NCI-H1417 treated with DMSO at 0.1 percent for 48 hours (cell line): ENCODE measurements at places on chromosomes 7 and 10.

DNA sequence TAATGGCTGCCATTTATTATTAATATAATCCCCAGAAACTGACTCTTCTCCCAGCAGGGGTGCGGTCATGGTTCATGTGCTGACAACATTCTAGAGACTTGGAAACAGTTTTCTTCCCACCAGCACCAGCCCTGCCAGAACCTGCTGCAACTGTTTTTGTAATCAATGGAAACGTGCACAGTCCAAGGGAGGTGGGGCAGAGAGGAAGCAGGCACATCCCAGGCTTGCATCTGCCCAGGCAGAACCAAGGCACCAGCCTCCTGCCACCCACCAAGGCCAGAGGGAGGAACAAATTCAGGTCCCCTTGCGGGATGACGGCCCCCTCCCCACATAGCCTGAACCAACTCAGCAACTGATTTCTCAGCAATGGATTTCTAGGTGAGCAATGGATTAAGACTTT lies 119.0 kb downstream of the OAT start:
- DNase-seq, result no peak

- no peak for DNase-seq
Measured at GRCh38 chr10:46557319-46558121, 1.1 kb upstream of the GPRIN2 start.

DNA sequence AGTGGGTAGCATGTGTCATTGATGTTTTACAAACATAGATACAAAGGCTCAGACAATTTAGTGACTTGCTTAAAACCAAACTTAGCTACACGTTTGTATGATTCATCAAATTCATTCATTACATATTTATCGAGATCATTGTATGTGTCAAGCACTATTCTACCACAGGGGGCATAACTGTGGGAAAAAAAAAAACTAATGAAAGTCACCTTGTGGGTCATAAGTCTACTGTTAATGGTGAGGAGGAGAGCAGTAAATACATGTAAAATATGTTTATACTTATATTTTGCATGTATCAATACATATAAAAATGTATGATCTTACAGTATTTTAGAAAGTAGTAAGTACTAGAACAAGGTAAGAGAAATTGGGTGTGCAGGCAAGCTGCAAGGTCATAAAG lies 933.8 kb downstream of the IPMK start:
- DNase-seq, result no peak

GRCh38 chr7:127828843-127829500 lies 177.0 kb downstream of the SND1 start:
- no peak for DNase-seq

DNA sequence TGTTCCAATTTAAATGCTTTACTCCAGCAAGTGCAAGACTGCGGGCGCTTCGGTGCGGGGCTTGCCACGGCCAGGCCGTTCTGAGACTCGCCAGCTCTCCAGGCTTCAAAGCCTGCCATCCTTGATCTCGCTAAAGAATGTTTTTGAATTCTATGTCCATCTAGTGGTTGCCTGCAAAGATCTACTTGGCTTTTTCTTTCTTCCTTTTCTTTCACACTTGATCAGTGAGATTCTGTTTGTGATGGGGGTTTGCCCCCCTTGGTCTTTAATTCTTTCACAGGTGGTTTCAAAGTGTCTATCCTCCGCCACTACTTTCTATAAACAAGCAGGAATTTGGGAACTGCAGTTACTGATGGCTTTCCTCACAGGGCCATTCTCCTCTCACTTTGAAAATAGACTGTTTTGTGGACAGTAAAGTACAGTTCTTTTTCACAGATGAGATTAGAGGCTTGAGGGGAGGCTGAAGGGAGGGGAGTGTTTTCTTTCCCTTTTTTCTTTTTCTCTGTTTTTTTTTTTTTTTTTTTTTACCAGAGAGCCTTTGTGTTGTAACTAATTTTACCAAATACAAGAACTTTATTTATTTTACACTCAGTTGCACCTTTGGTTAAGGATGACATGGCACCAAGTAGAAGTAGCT lies 15.2 kb upstream of the FBXW4 start:
- DNase-seq, result no peak

GRCh38 chr10:25056726-25057125 lies 40.3 kb downstream of the THNSL1 start:
- DNase-seq, result no peak

DNA sequence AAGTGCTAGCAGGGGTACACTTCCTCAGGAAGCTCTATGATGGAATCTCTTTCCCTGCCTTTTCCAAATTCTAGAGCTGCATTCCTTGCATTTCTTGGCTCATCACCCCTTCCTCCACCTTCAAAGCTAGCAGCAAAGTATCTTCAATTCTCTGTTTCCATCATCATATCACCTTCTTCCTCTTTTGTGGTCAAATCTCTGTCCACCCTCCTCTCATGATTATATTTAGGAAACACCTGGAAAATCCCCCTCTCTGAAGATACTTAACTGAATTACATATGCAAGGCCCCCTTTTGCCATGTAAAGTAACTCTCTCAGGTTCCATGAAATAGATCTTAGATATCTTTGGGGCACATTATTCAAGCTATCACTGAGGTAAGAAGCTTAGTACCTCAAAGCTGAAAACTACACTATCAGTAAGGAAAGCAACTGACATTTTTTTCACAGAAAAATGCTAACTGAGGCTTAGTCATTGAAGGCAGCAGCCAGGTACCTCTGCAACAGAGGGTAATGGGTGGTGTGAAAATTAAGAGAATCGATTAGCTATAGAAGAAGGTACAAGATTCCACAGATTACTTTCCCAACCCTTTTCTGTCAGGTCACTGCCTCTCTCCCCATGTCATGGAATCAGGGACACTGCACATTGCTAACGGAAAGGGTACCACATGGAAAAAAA lies 197.3 kb downstream of the MACC1 start:
- DNase-seq, result no peak

DNA sequence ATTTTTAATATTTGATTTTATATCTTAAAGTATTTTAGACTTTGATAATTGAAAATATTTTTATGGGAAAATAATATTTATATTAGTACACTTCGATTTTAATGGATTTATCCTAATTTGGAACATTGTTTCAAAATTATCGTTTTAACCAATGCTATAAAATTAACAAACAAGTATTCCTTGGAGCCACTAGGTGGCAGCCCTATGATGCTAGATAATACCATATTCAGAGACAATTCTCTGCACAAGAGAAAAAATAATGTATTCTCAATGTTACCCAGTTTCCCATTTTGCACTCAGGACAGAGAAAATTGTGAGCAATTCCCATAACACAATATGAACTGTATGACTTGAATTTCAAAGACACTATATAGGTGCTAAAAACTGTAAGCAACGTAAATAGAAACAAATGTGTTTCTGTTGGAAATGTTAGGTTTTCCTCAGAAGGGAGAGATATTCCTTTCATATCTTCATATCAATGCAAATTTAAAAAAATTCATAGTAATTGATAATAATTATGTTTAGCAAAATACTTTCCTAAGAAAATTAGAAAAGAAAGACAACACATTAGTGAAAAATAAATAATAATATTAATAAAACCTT lies 237.8 kb downstream of the SEMA3E start:
- DNase-seq, result no peak

DNA sequence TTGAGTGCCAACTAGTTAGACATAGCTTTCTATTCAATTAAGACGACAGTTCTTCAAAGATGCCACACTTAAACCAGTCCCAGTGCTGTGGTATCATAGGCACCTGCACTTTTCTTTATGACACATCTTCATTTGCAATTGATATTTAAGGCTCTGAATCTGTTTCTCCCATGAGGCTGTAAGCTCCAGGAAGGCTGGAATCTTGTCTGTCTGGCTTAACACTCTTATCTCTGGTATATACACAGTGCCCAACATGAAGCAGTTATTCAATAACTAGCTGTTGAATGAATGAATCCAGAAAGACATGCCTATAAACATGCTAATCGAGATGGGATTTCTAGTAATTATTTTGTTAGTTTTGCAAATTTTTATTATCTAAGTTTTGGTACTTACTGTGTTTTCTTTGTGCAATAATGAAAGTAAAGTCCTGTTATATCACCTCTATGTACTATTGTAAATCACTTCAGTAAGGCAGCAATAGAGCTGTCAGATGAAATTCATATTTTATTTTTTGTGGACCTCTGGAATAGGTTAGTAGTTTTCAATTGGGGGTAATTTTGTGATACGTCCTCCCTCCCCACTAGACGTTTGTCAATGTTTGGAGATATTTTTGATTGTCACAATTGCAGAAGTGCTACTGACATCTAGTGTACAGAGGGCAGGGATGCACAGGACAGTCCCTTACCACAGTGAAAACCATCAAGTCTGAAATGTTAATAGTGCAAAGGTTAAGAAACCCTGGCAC lies 51.3 kb upstream of the STEAP4 start:
- DNase-seq, result no peak

DNA sequence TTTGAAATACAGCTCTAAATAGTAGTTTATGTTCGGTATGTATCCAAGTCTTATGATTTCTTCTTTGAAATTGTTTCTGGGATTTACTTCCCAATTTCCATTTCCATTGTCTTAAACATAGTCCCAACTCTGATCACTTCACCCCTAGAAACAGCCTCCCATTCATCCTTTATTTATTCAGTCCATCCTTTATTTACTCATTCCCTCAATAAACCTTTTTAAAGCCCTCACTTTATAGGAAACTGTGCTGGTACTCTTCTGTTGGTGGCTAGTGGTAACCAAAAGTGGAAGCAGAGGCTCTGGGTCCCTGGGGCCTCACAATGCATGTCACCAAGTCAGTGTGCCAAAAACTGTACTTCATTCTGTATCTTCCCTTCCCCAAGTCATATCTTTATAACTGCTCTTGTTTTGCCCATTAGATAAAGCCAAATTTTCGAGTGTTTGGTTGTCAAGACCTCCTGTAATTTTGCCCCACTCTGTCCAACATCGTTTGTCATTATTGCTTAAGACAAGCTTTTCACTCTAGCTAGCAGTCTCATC lies 3.9 kb upstream of the EPC1 start:
- no peak for DNase-seq

DNA sequence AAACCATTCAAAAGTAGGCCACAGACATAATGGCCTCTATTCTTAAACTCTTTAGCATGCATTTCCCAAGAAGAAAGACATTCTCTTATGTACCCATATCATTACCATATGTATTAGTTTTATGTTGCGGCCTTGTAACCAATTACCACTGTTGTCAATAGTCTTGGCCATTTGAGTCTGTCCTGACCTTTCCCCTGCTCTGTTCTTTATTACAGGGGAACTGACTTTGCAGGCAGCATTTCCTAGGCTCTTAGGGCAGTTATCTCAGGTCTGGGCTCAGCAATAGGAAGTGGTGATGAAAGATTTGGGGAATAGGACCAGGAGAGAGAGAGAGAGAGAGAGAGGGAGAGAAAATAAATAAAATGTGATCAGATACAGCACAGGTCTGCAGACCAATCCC lies 194.5 kb upstream of the LRGUK start:
- DNase-seq, result no peak

DNA sequence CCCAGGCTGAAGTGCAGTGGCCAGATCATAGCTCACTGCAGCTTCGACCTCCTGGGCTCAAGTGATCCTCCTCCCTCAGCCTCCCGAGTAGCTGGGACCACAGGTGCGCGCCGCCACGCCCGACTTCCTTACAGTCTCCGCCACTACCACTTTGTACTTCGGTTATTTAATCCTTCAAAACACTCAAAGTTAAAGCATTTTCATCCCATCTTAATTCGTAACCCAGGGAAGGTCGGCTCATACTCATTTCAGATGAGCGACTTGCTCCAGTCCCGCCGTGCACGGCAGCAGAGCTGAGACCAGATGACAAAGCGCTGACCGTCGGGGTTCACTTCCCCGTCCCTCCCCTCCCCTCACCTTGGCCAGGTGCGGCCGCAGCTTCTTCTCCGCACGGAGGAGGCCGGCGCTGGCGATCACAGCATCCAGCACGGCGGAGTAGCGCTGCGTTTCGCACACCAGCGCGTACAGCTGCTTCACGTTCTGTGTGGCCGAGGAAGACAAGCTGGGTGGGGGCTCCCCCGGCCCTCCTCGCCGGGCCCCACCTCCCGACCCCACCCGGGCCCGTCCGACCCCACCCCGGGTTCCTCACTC lies 457 bp downstream of the NSUN5 start:
- no peak for DNase-seq

- no peak for DNase-seq
Measured at GRCh38 chr10:74227697-74228424, 76.8 kb downstream of the ADK start.

DNA sequence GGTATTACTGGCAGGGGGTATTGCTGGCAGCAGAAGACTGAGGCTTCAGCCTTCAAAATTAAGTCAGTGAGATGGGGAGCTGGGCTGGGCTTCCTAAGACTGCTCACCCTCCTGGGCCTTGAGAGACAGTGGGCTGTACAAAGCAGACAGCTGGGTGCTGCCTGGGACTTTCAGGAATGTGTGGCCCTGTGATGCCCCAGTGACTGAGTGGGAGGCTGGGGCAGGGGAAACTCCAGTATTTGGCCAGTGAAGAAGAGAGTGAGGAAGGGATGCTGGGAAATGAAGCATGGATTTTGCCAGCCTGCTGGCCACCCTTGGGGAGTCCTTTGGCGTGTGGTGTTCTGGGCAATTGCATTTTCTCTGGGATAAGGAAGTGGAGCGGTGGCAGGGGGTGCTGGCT lies 442 bp downstream of the ANKRD2 start:
- no peak for DNase-seq

GRCh38 chr7:120742372-120742771 lies 115.6 kb downstream of the TSPAN12 start:
- peak; percentile 33 for DNase-seq
